Naive thymus-derived CD4-positive, alpha-beta T cell (primary cell): ENCODE measurements at places on chromosomes 6 and 20.

DNA sequence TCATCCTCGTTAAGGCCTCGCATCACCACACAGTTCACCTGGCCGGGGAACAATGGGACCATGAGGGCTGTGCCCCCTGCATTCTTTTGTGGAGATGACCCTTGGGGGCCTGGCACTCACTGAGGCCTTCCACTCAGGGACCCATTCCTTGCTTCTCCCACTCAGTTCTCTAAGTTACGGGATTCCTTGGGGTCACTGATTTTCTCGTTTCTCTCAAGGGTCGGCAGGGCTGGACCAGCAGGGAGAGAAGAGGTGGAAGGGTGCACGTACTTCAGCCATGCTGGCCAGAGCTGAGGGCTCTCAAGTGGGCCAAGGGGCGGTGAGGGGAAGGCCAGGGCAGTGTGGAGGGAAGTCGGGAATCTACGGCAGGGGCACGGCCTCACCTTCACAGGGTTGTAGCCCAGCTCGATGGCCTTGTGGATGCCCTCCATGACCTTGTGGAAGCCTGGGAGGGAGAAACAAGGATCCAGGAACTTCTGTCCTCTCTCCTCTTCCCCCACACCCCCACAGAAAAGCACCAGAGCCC is 20.8 kb downstream of the MOCS1 start:
- no peaks in the 10 kb centered on the region for H3K36me3 ChIP-seq
- no peaks in the 10 kb centered on the region for H3K4me1 ChIP-seq
- DNase-seq = no peak
- H3K27ac ChIP-seq = no peak overlapping the region
- no peak overlapping the region for H3K4me3 ChIP-seq

DNA sequence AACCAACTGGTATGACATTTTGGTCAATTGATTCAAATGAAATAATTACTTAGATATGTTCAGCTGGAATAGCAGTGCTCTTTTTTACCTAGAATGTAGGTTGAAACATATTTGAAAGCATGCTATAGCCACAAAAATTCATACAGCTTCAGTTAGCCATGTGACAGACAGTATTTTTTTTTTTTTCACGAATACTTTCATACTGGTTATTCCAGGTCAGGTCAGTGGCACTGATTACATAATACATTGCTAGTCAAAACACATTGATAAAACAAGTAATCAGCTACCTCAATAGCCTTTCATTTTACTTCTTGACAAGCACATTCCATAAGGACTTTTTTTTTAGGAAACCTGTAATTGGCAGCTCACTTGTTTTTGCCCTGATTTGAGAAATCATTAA is 222.6 kb downstream of the EYA4 start:
- no peaks in the 10 kb centered on the region for H3K36me3 ChIP-seq
- no peaks in the 10 kb centered on the region for H3K27me3 ChIP-seq
- no peak overlapping the region for H3K27ac ChIP-seq
- no peak for DNase-seq
- H3K4me3 ChIP-seq = no peak overlapping the region
- H3K4me1 ChIP-seq = no peaks in the 10 kb centered on the region

GRCh38 chr20:3248167-3248992 is 9.4 kb upstream of the SLC4A11 start:
- H3K4me1 ChIP-seq = peaks cover 7% of the 10 kb centered on the region
- H3K27me3 ChIP-seq = no peaks in the 10 kb centered on the region
- DNase-seq = no peak
- no peak overlapping the region for H3K27ac ChIP-seq
- no peaks in the 10 kb centered on the region for H3K36me3 ChIP-seq

- H3K27ac ChIP-seq = no peak overlapping the region
- no peaks in the 10 kb centered on the region for H3K27me3 ChIP-seq
- H3K36me3 ChIP-seq = no peaks in the 10 kb centered on the region
- no peaks in the 10 kb centered on the region for H3K4me1 ChIP-seq
These were observed 2.5 kb downstream of the C6orf118 start for GRCh38 chr6:165306955-165307354.

DNA sequence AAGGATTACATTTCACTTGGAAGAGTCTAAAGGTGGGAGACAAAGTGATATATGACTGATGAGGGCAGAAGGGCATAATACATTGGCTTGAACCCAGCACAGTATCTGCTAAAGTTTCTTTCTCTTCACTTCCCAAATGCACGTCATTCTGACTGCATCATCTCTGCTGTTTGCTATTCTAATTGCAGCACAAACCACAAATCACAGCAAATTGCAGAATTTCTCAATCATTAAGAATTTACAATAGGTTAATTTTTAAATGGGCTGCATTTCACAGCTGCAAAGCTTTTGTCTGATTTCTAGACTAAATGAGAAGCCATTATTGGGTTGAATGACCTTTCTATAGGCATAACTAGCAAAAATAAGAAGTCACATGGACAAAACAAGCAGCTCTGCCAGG is 337.0 kb downstream of the RNGTT start:
- no peaks in the 10 kb centered on the region for H3K36me3 ChIP-seq
- H3K27me3 ChIP-seq = no peaks in the 10 kb centered on the region
- no peaks in the 10 kb centered on the region for H3K4me1 ChIP-seq
- H3K27ac ChIP-seq = no peak overlapping the region
- no peak overlapping the region for H3K4me3 ChIP-seq

DNA sequence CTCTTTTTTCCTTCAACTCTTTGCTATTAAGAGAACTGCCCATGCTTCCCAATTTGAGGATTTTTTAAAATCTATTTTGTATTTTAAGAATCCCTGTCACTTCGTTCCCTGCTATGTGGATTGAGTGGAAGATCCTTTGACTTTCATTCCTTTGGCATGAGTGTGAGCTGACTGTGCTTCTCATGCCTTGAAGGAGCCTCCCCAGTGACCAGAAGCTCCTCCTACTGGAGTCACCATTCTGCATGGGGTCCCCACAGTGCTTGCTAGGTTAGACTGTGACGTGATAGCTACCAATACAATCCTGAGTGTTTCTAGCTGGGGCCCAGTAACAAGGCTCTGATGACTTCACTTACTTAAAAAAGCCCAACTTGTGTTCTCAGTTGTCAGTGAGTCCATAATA is 104.4 kb upstream of the LAMP5 start:
- H3K4me1 ChIP-seq = no peaks in the 10 kb centered on the region
- no peaks in the 10 kb centered on the region for H3K27me3 ChIP-seq
- no peak overlapping the region for H3K4me3 ChIP-seq
- no peak overlapping the region for H3K27ac ChIP-seq
- no peaks in the 10 kb centered on the region for H3K36me3 ChIP-seq

- no peak for DNase-seq
- no peaks in the 10 kb centered on the region for H3K4me1 ChIP-seq
- no peaks in the 10 kb centered on the region for H3K27me3 ChIP-seq
- no peak overlapping the region for H3K4me3 ChIP-seq
These were observed 132.4 kb upstream of the SNX9 start for GRCh38 chr6:157690441-157691210.

GRCh38 chr6:125747589-125748405 is 1.6 kb upstream of the HEY2 start:
- DNase-seq = peak; percentile 37
- H3K36me3 ChIP-seq = no peaks in the 10 kb centered on the region
- peak overlapping the region; percentile 72 for H3K4me3 ChIP-seq
- H3K27ac ChIP-seq = peak overlapping the region; percentile 47

DNA sequence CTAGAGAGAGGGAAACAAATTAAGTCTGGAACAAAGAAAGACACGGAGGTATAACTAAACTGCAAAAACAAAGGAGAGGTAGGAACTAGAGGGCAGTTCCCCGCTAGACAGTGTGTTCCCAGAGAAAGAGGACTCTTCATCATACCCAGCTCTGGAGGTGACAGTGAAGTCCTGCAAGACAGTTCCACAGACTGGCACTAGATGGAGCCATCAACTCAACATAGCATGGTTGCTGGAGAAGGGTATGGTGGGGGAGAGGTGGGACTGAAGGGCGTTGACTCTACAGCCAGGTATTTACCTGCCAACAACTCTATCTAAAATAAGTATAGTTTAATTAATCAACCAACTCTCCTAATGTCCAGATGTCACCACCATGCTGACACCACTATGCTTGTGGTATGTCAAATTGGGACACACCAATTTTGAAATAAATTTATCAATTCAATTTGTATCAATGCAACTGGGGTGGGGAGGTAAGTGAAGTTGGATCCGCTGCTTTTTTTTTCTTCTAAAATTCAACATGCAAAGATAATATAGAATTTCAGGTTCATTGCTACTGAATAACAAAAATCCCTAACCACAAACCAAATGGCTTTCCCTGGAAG is 9.7 kb downstream of the BACH2 start:
- DNase-seq = no peak
- H3K36me3 ChIP-seq = no peaks in the 10 kb centered on the region
- peak overlapping the region; percentile 81 for H3K27ac ChIP-seq

GRCh38 chr20:2867081-2867864 is 6.0 kb upstream of the PTPRA start:
- no peak overlapping the region for H3K27ac ChIP-seq
- no peaks in the 10 kb centered on the region for H3K27me3 ChIP-seq
- no peak for DNase-seq
- no peak overlapping the region for H3K4me3 ChIP-seq
- H3K4me1 ChIP-seq = peaks cover 27% of the 10 kb centered on the region

DNA sequence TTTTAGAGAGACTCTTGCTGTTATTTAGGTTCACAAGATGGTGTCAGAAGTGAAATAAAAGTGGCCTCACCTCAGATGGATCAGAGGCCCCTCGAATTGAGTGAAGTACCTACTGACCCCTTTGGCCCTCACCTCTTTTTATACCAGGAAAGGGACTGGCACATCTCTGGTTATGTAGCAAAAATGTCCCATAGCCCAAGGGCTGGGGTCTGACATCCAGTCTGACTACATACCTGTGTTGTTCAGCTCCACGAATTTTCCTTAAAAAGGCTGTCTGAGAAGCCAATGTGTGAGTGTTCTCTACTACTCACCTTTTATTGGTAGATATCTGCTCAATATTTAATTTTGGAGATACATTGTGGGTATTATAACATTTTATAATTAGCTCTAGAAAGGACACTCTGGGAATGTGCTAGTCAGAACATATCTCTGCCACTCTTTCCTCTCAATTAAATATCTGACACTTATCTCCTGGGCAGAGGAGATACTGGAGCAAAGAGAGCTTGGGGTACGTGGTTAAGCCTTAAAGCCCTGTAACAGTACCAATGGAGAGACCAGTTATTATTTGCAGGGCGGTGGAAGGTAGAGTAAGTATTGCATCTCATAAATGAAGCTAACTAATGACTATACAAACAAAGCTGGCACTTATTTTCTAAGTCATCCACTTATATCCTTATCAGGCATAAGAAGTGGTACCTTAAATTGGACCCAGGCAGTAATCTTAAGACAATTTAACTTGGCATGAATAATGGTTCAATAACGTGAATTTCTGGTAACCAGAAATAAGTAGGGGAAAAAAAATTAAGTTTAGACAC is 20.0 kb upstream of the IL22RA2 start:
- no peak for DNase-seq
- peaks cover 8% of the 10 kb centered on the region for H3K36me3 ChIP-seq
- H3K4me1 ChIP-seq = peaks cover 16% of the 10 kb centered on the region

DNA sequence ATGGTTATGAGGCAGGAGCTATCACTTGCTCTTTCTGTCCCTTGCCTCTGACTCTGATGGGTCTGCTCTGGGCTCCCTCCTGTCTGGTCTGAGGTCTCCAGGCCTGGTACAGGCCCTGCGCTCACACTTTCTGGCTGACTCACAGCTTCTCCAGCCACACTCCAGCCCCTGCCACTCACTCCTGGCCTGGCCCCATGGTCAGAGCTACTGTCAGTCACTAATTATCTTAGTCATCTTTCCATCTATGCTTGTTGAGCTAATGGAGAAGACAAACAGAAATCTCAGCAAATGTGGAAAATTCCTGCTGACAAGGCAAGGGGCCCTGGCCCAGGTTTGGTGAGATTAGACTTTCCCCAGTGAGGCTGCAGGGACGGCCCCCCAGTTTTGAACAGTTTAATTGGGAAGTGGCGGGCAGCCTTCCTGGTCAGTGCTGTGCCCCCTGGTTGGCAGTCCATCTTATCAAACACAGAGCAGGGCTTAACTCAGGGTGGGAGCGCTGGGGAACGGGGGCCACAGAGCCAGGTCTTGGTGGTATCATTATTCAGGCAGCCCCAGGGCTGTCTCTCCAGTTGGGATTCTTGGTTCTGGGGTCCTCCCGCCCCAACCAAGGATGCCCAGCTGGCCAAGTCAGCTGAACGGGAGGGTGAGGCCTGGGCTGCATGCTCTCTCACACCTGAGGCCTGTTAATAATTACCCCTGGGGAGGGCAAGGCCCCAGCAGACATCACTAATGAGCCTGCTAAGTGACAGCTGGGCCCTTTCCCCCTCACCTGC is 63.4 kb downstream of the VEGFA start:
- no peak overlapping the region for H3K27ac ChIP-seq
- no peak for DNase-seq
- H3K4me1 ChIP-seq = no peaks in the 10 kb centered on the region

GRCh38 chr20:35602851-35603495 is 12.7 kb upstream of the SPAG4 start:
- H3K4me1 ChIP-seq = peaks cover 5% of the 10 kb centered on the region
- H3K4me3 ChIP-seq = no peak overlapping the region
- peaks cover 5% of the 10 kb centered on the region for H3K27me3 ChIP-seq

DNA sequence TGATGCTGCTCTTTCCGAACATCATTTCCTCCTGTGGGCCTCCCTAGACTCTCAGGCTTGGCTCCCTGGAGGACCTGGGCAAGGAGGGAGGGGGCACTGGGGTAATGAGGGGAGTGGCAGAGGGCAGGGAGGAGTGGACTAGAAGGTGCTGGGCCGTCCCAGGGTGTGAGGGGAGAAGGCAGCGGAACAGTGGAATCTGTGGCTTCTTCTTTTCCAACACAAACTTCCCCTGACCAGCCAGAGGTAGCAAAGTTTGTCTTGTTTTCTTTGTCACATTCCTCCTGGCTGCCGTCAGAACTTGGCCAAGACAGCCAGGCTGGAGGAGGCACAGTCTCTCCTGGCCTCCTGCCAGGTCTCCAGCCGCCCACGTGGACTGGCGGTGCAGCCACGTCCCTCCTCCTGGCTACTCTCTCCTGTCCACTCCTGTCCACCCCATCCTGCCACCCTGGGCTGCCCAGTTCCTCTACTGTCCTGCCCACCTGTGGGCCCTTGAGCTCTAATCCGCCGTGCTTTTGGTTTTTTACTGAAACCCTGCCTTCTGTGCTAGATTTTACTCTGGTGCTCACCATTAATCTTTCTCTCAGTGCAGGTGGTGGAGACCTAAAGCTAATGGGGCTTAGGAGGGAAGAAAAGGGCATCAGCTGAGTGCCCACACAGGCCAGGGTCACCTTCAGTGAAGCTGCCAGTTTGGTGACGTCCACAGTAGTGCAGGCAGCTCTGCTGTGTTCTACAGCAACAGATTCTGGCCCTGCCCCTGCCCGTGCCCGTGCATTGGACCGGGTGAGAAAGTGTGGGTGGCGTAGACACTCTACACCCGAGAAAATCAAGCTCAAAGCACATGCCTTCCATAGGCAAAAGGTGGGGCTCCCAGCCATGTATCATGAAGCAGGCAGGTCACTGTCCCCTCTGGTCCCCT is 2.8 kb upstream of the CDSN start:
- no peak overlapping the region for H3K4me3 ChIP-seq
- no peaks in the 10 kb centered on the region for H3K4me1 ChIP-seq
- H3K36me3 ChIP-seq = no peaks in the 10 kb centered on the region
- no peak overlapping the region for H3K27ac ChIP-seq
- no peak for DNase-seq
- H3K27me3 ChIP-seq = no peaks in the 10 kb centered on the region
